Occipital lobe (tissue), 3 donors: ENCODE measurements at places on chromosomes 2 and 18. TPM values are rescaled to one million over a fixed set of nuclear protein-coding genes. Genes with fewer than 3 reads are reported as not detected.

PCARE gene
- under 0.01 TPM for total RNA-seq

- no peak for DNase-seq
Observed at GRCh38 chr2:39629646-39630045, 36.1 kb upstream of the TMEM178A start.

GRCh38 chr2:214649440-214650205 lies 159.9 kb downstream of the BARD1 start:
- no peak for DNase-seq

EVX2 gene
- not detected for total RNA-seq

DNA sequence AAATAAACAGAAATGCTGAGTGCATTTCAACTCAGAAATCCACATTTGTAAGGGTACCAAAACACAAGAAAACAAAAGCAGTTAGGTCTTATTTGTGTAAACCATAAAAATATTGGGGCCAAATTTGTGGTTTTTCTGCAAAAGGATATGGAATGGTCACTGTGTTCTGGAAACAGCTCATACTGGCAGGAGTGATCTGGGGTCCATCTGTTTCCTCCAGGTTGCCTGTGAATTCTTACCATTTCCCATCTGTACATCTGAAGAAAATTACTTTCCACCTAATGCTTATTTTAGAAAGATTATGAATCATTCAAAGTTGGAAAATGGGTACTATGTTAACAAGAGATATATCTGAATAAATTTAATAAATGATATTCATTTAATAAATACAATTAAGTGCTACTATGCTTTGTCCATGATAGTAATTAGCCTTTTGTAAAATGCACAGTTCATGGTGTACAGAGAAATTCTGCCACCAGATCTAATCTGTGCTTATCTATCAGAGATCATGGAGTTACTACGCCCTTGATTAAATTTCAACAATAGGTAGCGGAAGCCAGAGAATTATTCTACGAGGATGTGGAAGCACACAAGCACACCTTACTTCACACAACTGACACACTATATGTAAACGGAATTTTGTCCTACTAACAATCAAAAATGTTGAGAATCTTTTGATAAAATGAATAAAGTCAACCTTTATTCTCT lies 10.9 kb downstream of the ALS2 start:
- no peak for DNase-seq

TMEM247 gene
- not detected for total RNA-seq
